T1000 (cell line): ENCODE measurements at places on chromosomes 1 and 21.
A peak's percentile ranks its signal among the peaks of the same experiment; 100 is the strongest.

- peak; percentile 71 for DNase-seq
Measured at GRCh38 chr1:7770997-7771822, at the start of gene VAMP3. TSS of gene VAMP3 (plus strand) at chr1:7771296. CDS start at chr1:7771384, 88 bp downstream.

- peak; percentile 41 for DNase-seq
Measured at GRCh38 chr1:9062021-9062471, 7.4 kb downstream of the SLC2A5 start.

GRCh38 chr1:211174375-211174774, 40.4 kb upstream of the KCNH1 start:
- DNase-seq = no peak

GRCh38 chr21:16455978-16456377, 726.2 kb downstream of the USP25 start:
- DNase-seq = no peak

DNA sequence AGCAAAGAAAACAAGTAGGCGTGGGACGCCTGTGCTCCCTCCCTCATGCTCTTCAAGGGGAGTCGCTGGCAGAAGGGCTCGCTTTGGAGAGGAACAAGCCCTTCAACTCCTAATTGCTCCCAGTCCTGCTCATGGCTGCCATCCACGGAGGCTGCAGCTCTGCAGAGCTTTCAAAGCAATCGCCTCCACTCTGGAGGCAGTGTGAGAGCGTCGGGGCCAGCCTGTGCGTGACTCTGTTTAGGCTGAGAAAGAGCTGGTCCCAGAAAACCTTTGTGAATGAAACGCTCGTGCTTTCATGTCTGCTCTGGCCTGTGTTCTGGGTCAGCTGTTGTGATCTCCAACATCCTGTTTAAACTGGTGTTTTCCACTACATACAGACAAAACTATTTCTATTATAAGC, 23.9 kb upstream of the RUNX1 start:
- DNase-seq = no peak

DNA sequence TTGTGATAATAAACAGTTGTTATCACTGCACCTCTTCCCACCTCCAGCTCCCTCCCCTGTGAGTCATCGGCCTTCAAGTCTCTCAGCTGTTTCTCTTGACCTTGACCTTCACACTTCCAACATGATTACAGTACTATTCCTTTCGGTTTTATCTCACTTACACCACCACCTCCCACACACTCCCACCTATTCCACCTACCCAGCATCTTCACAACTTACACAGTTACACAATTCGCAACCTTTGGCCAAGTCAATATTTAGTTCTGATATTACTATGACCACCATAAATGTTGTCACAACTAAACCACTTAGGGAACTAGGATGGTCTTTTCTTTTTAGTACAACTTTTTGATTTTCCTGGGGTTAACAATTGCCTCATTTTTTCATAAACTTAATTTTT, 60.2 kb downstream of the RIPK4 start:
- DNase-seq = no peak

- peak; percentile 15 for DNase-seq
Measured at GRCh38 chr1:91725989-91726721, 159.8 kb downstream of the TGFBR3 start.

DNA sequence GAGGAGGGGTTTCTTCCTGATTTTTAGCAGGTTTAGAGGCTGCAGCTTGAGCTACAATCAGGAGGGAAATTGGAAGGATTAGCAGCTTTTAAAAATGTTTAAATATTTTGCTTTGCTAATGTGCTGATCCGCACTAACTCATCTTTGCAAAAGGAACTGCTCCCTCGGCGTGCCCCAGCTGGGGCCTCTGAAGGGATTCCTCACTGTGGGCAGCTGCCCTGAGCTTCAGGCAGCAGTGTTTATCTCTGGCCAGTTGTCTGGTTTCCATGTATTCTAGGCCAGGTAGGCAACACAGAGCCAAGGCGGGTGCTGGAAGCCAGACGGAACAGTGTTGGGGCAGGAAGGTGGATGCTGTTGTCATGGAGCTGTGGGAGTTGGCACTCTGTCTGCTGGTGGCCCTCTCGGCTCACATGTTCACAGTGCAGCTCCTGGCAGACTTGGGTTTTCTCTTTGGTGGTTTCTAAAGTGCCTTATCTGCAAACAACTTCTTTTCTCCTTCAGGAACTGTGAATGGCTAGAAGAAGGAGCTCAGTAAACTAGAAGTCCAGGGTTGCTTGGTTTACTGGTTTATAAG, 18.9 kb downstream of the NECAP2 start:
- DNase-seq = no peak

GRCh38 chr1:90817399-90817798, 100.3 kb upstream of the BARHL2 start:
- DNase-seq = no peak

DNA sequence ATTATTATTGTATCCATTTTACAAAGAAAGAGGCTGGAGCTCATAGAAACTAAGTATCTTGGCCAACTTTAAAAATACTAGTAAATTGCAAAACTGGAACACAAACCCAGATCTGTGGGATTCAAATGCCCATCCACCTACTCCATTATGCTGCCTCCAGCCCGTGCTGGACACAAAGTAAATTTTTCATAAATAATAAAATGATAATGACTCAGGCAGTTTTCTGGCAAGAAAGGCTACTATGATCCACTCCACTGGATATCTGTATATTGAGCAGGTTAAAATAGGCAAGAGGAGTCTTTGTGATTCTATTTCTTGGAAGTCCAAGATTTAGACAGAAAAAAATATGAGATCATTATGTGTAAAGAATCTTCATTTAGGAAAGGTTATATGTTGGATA, 138.3 kb upstream of the DUSP10 start:
- no peak for DNase-seq

- no peak for DNase-seq
Measured at GRCh38 chr1:201264554-201264953, 18.8 kb upstream of the PKP1 start.

DNA sequence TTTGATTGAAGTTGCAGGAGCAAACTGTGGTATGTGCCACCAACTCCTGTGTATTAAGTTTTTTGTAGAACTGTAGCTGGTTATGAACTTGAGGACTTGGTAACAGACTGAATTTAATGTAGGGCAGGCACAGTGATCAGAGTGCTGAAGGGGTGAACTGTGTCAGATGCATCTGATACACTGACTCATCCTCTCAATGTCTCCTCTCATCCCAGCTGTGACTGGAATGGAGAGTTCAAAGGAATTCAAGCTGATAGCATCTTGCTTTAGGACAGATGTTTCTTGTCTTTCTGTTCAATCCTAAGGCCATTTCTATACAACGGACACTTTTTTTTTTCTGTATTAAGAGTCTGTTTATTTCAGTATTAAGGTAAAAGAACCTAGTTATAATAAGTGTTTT, 25.0 kb upstream of the GBP1 start:
- DNase-seq = no peak

- DNase-seq = no peak
Measured at GRCh38 chr1:48823168-48823567, 46.5 kb upstream of the BEND5 start.

- DNase-seq = no peak
Measured at GRCh38 chr1:109373126-109373525, 24.6 kb downstream of the SORT1 start.

DNA sequence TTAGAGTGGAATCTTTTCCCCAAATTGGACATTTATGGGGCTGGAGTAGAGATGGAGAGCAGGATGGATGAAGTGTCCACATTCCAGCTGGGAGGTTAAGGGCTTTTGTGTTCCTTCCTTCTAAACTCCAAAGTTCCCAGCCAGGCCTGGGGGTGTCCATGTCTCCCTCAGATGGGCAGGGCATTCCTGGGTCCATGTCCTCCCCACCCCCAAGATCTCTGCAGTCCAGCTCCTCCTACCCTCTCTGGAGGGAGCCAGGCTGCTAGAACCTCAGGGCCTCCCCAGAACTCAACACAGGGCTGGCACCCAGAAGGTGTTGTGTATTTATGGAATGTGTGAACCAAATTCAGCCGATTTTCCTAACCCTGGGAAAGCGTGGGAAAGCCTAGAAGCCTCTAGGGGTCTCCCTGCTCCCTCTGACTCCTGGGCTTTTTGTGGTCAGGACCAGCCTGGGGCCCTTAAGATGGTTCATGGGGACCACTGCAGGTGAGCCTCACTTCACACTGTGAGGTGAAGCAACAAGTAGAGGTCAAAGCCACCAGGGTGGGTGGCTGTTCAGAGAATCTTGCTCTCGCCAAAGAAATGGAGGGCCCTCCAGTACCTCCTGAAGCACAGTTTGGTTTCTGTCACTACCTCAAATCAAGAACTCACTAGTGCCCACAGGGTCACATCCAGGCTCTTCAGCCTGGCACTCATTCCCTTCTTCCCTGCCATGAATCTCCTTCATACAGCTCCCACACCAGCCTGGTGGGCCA, 54.8 kb downstream of the GLIS1 start:
- DNase-seq = no peak

DNA sequence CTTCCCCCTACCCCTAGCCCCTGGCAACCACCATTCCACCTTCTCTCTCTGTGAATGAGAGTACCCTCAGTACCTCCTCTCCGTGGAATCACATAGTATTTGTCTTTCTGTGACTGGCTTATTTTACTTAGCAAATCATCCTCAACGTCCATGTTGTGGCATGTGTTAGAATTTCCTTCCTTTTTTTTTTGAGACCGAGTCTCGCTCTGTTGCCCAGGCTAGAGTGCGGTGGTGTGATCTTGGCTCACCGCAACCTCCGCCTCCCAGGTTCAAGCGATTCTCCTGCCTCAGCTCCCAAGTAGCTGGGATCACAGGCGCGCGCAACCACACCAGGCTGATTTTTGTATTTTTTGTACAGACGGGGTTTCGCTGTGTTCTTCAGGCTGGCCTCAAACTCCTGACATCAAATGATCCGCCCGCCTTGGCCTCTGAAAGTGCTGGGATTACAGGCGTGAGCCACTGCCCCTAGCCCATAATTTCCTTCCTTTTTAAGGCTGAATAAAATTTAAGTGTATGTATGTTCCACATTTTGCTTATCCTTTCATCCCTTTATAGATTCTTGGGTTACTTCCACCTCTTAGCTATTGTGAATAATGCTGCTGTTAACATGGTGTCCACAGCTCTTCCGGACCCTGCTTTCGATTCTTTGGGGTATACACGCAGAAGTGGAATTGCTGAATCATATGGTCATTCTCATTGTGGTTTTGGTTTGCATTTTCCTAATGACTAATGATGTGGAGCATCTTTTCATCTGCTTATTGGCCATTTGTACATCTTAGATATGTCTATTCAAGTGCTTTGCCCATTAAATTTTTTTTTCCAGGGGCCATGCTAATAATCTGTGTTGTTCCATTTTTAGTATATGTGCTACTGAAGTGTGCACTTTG, 32.3 kb downstream of the ERRFI1 start:
- DNase-seq = no peak

GRCh38 chr1:116130356-116130755, 19.2 kb downstream of the MAB21L3 start:
- DNase-seq = no peak

DNA sequence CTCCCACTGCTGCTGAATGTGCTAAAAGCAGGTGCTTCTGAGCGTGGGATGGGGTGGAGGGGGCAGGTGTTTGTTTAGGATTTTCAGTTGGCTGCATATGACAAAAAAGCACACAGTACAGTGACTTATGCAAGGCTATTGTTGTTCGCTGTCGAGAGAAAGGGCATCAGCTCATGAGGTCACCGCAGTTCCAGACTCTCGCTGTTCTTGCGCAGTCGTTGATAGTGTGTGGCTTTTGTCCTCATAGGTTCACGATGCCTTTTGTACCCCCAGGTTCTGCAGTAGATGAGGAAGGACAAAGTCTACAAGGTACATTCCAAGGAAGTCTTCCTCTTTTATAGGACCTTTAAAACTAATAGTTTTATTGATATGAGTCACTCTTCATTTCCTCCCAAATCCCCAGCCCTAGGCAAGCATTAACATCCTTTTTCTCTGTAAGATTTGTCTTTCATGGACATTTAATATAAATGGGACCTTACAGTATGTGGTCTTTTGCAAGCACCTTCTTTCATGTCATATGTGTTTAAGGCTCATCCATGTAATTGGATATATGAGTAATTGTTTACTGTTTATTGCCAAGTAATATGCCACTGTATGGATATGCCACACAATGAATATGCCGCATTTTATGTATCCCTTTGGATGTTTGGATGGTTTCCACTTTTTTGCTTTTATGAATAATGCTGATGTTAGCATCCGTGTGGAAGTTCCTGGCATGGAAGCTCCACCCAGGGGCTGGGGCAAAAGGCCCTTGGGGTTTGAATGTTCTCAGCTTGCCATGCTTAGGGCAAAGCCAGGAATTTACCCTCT, 14.5 kb upstream of the NLRP3 start:
- DNase-seq = peak; percentile 29

- no peak for DNase-seq
Measured at GRCh38 chr1:170959385-170959784, 24.1 kb downstream of the MROH9 start.

GRCh38 chr1:233172201-233172600, 123.3 kb downstream of the PCNX2 start:
- DNase-seq = no peak

GRCh38 chr1:204466416-204467405, 27.9 kb downstream of the PIK3C2B start:
- DNase-seq = no peak

DNA sequence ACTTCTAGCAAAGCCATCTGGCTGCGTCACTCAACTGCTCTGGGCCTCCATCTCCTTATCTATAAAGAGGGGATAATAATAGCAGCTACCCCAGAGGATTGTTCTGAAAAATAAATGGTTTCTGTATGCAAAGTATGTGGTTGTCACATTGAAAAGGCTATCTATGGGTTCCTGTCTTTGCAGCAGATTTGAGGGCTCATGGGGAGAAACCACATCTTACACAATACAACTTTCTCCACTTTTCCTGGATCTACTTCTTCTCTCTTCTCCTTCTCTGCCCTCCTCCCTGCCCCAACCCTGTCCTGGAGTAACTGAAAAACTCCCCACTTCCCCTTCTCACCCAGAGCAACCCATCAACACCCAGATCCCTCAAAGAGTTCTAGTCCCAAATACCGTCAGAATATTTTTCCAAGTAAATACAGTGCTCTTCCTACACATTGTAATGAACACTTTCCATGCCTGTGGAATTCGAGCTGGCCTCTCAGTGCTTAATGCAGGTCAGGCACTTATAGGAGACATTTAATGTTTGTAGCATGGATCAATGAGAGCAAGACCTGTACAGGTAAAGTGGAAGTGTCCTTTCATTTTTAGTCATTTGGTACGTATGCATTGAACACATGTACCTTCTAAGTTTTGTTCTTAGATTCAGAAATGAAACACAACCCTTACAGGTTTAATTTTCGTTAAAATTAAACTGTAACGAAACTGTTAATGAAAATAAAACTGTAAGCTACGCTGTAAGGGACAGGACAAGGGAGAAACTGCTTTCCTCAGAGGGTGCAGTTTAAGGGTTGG, 131.9 kb downstream of the AK5 start:
- DNase-seq = no peak

DNA sequence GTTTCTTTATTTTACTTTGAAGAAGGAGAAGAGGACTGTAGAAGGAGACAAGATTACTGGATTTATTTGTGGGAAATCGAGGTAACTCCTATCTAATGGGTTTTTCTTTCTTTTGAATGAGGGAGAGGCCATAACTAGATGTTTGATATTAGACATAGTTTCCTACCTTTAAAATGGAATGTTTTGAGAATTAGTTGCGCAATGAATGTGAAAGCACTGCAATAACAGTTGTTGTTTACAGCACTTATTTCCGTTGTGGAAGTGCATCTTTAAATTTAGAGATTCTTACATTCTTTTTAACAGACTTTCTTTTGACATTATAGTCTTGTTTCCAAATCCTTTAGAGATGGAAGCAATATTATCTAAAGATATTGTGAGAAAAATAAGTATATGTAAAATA, 229.0 kb downstream of the SRGAP2C start:
- DNase-seq = no peak
